ENCODE measurements at places on chromosomes 4 and X.

DNA sequence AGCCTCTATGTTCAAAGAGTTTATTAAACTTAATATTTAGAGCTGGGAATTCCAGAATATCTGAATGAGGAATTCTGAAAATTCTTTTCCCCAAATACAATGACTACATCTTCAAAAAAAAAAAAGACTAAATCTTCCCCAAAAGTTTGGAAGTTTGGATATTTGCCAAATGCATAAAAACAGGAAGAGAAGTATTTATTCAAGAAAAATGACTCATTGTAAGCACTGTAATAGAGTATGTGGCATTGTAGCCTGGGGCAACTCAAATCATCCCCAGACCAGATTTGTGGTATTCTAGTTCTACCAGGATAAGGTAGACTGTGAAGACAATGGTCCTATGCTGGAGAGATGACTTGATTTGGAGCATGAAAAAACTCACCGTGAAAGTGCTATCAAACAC lies 78.5 kb upstream of the PDHA2 start:
- no peak for DNase-seq

DNA sequence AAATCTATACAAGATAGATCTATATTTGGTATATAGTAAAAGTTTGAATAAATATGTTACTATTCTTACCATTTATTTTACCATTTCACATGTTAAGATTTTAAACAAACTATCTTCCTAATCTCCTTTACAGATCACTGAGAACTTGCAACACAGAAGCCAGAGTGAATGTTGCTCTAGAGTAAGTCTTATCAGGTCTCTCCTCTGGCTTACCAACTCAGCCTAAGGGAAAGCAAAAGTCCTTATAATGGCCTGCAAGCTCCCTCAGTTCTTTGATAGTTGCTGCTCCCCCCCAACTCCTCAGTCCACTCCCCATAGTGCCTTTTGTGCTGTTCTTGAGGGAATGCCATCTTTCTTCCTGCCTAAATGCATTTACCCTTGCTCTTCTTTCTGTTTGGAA lies 25.7 kb upstream of the SLC7A11 start:
- DNase-seq, result no peak

DNA sequence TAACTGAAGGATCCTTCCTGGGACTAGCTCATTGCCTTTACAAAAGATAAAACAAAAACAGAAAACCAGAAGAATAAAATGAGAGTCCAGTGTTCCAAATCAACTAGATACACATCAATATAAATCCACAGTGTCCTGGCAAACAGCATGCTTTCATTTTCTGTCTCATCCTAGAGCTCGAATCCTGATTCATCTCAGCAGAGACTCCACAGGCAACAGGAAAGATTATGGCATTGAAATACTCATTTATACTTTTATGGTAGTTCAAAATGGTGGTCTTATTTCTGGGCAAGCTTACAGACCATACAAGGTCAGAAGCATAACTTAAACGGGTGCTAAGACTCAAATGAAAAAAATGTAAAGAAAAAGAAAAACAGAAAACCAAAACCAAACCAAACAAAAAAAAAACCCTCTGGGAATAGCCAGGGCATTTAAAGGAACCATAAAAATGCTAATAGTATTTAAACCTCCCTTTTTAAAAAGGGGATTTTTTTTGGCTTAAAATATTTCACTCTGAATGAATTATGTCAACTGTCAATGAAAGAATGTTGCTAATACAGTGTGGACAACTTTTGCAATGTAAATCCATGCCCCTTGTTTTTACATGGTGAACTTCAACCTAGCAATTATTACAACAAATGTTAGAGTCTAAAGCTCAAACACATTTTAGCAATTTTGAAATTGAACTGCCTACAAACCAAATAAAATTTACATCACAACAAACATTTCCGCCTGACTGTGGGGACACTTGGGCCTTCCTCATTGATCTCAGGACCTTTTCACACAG lies 57.9 kb downstream of the GPR101 start:
- no peak for DNase-seq

- no peak for DNase-seq
These were observed 10.1 kb upstream of the TMEM154 start for GRCh38 chr4:152689615-152690501.

- DNase-seq, result no peak
These were observed 492.0 kb downstream of the ZIC3 start for GRCh38 chrX:138057883-138058282.

- DNase-seq, result no peak
These were observed 226.8 kb downstream of the STIM2 start for GRCh38 chr4:27087306-27088045.

- DNase-seq, result no peak
These were observed 287.3 kb downstream of the STK32B start for GRCh38 chr4:5338531-5338930.

- no peak for DNase-seq
These were observed 11.4 kb upstream of the NYX start for GRCh38 chrX:41435708-41436107.

- no peak for DNase-seq
These were observed 60.4 kb downstream of the CCNI start for GRCh38 chr4:77015390-77015789.

- no peak for DNase-seq
These were observed 841.6 kb upstream of the AADAT start for GRCh38 chr4:170931321-170931720.

DNA sequence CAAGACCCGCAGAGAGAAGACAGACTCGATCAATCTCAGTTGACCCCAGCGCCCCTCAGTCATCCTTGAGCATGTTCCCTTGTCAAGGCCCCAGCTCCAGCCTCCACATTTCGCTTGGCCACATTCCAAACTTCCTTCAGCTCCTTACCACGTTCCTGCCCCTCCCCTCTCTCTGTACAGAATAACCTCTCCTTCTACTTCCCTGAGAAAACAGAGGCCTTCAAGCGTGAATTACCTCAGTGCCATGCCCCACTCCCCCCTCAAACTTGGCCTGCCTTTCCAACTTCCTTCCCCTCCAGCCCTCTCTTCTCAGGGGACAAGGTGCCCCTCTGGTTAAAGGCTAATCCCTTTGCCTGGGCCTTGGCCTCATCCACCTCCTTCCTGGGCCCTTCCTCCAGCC lies 3.2 kb upstream of the RIPPLY1 start:
- DNase-seq, result no peak

- peak; percentile 42 for DNase-seq
These were observed 592.7 kb downstream of the GRXCR1 start for GRCh38 chr4:43485196-43485595.

GRCh38 chr4:147747787-147748454 lies 16.0 kb downstream of the ARHGAP10 start:
- DNase-seq, result no peak

DNA sequence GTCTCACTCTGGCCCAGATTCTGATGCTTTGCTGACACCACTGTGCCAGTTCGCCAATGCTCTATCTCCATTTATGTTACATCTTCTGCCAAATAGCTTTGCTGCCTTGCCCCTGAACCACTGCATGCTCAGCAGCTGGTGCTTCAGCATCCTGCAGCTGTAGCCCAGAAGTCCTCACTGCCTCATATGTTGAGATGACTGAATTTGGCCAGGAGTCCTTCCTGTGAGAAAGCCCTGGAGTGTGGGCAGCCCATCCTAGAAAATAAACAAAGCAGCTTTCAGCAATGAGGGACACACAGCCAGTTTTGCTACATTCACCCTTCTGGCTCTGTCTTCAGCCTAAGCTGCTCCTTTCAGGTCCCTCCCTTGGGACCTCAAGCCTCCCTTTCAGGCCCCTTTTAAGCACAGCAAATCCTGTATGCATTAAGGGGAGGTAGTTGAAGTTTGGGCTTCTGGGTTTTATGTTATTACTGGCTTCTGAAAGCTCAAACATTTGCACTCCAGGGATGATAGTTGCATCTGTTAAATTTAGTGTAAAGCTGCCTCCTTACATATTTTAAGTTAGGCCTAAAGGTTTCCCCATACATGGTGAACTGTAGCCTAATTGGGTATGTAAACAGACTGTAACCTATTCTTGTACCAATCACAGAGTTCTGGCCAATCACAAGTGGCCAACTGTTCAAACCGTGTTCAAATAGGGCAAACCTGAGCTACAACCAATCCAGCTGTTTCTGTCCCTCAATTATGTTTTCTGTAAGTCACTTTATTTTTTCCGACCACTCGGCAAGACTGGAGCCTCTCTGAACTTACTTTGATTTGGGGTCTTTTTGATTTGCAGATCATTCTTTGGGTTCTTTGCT lies 2.1 kb upstream of the TMEM165 start:
- no peak for DNase-seq

- DNase-seq, result no peak
These were observed 5.5 kb upstream of the NR3C2 start for GRCh38 chr4:148447681-148448080.

DNA sequence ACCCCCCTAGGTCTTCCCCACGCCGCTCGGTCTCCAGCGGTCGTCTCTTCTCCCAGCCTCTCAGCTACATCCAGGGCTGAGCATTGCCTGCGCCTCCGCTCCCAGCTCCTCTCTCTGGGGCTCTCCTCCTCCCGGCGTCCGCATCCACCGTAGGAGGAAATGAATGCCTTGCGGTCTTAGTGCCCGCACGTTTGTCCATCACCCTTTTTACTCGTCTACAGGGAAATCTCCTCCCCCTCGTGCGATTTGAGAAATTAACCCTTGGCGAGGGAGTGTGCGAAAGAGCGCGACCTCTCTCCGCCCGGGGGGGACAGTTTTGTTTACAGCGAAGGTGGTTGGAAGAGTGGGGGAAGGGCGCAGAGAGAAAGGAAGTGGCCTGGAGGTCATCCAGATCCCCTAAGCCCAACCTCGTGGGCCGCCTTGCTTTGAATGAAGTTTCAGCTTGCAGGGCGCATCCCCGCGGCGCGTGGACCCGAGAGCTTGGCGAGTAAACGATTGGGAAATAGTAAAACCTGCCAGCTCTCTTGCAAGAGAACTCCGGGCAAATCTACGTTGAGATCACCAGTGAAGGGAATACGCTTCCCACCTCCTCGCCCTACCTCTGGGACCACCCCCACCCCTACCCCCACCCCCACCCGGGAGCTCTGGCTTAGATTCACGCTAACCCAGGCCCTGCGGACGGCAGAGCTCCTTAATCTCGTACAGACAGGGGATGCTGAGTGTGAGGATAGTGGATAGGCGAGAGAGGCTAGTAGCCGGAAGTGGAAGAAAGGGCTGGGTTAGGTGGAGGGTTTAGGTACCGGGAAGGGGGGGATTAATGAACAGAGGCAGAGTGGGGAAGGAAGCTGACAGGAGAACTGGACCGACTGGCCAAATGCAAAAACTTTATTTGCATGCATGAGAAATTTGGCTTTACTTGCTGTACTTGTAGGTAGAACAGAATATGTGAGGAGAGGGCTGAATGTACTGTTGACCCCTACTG lies at the start of gene ELOVL6:
TSS of gene ELOVL6 (minus strand) at position 181 of the 982 bp plus-strand sequence. CDS start 280 bp downstream, outside the sequence.
- peak; percentile 88 for DNase-seq

GRCh38 chr4:140092094-140092851 lies 61.7 kb downstream of the MAML3 start:
- peak; percentile 91 for DNase-seq

- DNase-seq, result no peak
These were observed 73.2 kb upstream of the ANXA10 start for GRCh38 chr4:168019019-168019651.

DNA sequence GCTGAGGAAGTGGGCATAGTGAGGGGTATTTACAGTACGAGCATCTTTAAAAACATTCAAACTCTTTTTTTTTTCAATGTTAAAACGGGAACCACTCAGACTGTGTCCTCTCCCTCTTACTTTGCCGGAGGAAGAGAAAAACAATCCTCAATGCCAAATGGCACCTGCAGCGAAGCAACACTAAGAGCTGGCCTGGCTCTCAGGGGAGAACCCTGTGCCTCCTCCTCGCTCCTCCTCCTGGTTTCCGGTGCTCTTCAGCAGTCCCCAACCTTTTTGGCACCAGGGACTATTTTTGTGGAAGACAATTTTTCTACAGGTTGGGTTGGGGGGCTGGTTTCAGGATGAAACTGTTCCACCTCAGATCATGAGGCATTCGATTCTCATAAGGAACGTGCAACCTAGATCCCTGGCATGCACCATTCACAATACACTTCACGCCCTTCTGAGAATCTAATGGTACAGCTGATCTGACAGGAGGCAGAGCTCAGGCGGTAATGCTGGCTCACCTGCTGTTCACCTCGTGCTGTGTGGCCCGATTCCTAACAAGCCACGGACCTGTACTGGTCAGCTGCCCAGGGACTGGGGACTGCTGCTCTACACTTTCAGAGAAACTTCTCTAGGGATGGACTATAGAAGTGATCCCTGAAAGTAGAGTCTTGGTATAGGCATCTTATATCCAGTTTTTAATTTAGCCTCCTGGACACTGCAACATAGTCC lies 404.1 kb downstream of the RAPGEF2 start:
- no peak for DNase-seq

DNA sequence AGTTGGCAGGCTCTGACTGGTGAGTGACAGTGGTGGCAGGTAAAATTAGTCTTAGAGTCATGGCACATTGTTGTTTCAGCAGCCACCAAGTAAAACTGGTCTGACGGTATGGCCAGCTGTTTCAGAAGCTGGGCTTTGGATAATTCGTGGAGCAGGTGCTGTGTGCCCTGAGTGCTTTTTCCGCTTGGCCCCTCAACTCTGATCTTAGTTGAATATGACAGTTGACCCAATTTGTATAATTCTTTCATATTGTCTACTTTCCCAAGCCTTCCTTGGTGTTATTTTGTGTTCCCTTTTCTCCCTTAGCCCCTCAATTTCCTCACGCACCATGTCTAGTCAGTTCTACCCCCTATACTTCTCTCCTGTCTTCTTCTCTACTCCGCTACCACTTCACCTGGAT lies 32.0 kb downstream of the CDS1 start:
- no peak for DNase-seq

- DNase-seq, result no peak
These were observed 4.6 kb downstream of the SUV39H1 start for GRCh38 chrX:48700951-48701653.

GRCh38 chr4:76585897-76586360 lies 150.9 kb downstream of the SHROOM3 start:
- no peak for DNase-seq

DNA sequence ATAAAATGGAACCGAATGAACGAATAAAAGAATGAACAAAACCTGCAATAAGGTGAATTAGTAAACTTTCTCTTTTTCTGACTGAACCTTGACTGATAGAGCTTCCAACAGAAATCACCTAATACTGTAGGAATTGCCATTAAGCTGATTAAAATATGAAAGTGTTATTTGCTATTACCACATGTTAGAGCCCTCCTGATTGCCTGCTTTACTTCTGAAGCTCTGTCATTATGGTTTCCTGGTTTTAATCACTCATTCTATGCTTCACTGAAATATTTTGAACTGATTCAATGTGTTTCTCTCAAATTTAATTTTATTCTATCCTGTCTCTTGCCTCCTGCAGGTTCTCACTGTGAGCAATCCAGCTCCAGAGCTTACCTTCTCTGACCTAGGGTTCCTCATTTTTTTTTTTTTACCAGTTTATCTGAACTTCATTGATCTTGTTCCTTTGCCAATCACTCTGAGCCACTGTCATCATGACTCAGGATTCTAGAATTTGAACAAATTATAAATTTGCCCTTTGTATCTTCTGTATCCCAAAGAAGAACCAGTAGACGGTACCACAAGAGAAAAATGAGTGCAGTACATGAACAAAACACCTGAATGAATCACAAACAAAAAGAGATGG lies 48.1 kb upstream of the UGT2B15 start:
- DNase-seq, result no peak

- no peak for DNase-seq
These were observed 4.6 kb upstream of the ANTXR2 start for GRCh38 chr4:80077639-80078038.

- DNase-seq, result no peak
These were observed 251.9 kb downstream of the PAPSS1 start for GRCh38 chr4:107468156-107468555.

GRCh38 chr4:7778510-7779431 lies 160.9 kb downstream of the AFAP1 start:
- no peak for DNase-seq

GRCh38 chr4:7830747-7831146 lies 108.9 kb downstream of the AFAP1 start:
- DNase-seq, result no peak

GRCh38 chr4:185238215-185238681 lies 28.9 kb downstream of the SNX25 start:
- no peak for DNase-seq

Data from WERI-Rb-1 (cell line).